ENCODE measurements at places on chromosomes 16 and 17.

DNA sequence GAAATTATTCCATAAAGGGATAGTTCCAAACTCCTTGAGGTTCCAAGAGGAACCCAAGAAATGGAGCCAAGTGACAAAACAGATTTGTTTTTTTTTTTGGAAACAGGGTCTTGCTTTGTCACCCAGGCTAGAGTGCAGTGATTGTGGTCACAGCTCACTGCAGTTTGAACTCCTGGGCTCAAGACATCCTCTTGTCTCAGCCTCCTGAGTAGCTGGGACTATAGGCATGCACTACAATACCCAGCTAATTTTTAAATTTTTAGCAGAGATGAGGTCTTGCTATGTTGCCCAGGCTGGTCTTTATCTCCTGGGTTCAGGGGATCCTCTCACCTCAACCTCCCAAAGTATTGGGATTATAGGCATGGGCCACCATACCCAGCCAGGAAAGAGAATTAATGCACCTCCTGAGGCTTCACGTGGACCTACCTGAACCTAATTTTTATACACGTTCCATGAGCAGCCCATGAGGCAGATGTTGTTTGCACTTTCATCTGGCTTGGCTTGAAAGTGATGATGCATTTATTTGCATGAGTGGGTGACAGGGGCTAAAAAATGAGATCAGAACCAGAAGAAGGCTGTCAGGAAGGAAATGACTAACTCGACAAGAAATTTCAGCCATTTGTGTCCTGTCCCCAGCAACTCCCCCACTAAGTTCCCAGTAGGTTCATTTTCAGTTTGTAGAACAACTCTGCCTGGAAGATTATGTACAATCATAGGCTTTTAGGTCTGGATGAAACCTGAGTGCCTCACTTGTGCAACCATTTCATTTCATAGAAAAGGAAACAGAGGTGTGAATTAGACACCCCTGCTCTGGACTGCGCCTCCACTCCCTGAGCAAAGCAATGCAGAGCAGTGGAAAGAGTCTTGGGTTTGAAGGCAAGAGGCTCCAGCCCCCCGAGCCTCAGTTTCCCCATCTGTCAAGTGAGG is 10.3 kb upstream of the IRF8 start:
- DNase-seq: no peak

DNA sequence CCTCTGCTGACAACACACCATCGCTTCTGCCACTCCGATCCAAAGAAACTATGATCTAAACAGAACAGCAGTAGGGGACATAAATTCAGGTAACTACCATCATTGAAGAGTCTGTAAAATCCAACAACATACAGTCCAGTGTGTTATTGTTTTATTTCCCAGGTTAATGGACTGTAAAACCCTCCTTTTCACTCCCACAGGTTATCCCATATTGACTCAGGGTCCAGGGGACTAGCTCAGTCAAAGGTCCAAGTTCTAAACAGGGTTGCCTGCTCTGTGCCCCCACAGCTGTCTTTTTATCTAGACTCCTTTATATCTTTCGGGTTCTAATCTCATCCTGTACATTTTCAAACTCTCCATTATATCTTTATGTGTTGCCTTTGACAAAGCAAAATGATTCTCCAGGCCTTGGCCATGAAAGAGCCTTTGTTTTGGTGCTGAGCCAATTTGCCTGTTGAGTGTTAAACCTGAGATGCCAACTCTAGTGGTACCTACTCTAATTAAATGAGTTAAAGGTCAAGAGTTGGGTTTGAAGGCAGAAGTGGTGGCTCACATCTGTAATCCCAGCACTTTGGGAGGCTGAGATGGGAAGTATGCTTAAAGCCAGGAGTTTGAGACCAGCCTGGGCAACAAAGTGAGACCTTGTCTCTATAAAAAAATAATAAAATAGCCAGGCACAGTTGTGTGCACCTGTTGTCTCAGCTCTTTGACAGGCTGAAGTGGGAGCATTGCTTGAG is 80.5 kb downstream of the SNX11 start:
- DNase-seq: peak; percentile 60

DNA sequence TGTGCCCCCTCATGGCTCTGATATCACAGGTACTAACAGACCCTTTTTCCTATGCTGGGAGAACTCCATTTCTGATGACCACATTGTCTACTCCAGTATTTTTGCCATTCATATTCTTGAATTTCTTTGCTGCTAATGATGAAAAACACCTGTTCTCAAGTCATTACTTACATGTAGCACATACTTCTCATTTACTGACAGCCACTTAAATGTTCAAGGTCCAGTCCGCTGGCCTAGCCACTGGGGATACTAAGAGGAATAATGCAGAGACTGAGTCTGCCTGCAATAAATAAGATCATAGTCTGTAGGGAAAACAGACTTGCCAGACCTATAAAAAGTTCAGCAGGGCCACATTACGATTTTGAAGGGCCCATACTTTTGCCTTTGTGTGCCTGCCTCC is 27.5 kb downstream of the TEX14 start:
- DNase-seq: no peak

- DNase-seq: peak; percentile 31
Measured at GRCh38 chr17:68172461-68172954, 75.3 kb upstream of the AMZ2 start.

GRCh38 chr16:86892509-86892908 is 314.2 kb downstream of the FOXL1 start:
- DNase-seq: no peak

GRCh38 chr17:47983492-47984223 is 12.7 kb downstream of the CDK5RAP3 start:
- no peak for DNase-seq

DNA sequence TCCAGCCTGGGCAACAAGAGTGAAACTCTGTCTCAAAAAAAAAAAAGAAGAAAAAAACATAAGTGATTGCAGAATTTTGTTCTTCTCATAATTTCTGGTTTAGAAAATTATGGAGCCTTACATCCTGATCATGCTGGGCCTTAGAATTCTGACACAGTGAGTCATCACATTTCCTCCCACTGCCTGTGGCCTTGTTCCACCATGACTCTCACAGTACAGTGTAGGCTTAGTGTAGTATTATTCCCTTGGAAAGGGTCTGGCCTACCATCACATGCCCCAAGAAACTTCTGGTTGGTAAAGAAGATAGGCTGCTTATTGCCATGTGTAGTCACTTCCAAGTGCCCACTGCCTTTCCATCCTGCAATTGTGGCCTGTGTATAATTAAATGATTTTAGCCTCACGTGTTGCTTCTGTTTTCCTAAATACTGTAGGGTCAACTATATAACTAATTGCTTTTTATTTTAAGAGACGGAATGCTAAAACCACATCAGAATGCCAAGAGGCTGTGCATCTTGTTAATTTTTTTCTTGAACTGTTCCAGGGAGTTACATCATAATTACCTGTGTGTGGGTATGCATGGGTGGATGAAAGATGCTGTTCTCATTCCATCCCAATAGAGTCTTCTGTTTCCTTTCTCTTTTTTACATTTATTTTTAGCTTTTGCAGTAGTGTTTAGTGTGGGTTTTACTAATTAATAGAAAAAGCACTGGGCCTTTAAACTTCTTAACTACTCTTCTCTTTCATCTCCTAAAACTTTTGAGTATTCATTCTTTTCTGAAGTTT is 25.9 kb downstream of the OGFOD1 start:
- no peak for DNase-seq

- no peak for DNase-seq
Measured at GRCh38 chr16:70740174-70740913, 54.5 kb upstream of the MTSS2 start.

GRCh38 chr16:11066261-11066870 is 122.0 kb downstream of the CLEC16A start:
- DNase-seq: no peak

- DNase-seq: no peak
Measured at GRCh38 chr16:67779256-67780014, 26.9 kb downstream of the RANBP10 start.

DNA sequence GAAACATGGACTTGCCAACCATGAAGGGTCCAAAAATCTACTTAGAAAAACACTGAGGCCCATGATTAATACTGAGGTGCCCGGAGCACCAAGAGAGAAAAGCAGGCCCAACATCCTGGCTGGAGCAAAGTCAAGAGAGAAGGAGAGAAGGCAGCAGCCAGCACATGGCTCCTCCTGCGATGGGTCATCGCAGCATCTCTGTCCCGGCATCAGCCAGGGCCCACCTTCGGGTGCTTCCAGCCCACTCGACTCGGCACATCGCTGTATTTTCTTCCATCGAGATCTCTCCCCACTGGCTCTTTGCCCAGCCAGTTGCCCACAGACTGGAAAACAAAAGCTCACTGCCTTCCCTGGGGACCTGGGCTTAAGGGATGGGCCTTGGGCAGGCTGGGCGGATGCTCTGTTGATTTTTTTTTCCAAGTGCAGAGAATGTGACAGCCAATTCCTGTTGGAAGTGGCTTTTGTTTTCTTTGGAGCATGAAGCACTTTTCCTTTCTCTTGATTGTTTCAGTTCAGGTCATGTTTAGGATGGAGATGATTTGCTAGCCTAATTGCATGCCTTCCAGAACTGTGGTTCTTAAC is 58.1 kb downstream of the CYB5B start:
- DNase-seq: peak; percentile 81

DNA sequence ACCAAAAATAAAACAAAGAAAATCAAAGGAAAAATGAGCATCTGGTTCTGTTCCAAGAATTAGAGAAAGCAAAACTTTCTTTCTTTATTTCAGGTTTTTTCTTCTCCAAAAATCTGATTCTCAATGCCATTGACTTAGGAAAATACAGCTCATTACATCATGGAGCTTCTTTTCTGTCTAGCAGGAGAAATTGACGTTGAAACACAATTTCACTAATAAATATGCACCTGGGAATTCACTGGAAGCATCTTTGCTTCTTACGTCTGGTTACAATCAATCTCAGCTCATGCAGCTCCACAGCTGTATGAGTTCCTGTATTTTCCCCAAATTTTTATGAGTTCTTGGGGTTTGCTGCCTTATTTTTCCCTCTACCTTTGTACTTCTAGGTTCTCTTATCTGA is 1568.6 kb upstream of the GOT2 start:
- no peak for DNase-seq

DNA sequence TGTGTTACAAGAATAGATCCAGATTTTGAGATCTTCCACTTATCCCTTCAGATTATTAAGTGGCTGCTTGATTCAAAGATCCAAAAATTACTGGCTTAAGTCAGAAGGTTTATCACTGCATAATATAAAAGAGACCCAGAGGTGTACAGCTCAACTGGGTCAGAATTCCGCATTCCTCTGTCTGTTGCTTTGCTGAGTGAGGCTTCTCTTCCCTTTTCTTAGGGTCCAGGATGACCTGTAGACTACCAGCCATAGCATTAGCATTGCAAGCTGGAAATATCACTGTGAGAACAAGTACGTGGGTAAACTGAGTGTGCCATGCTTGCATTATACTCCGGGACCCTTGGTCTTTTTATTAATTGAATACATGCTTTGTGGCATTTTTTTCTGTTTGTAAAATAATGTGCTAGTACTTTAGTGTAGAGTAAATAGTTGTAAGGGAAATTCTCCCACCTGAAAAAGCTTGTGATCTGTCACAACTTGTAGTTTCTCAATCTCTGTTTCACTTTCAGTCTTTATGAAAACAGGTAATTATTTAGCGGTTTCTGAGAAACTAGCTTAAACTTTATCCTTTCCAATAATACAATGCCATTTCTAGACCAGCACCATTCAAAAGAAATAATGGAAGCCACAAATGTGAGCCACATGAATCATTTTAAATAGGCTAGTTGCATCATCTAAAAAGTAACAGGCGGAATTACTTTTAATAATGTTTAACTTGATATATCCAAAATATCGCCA is 61.6 kb downstream of the TNRC6C start:
- no peak for DNase-seq

GRCh38 chr16:12079412-12079965 is 103.0 kb downstream of the SNX29 start:
- DNase-seq: no peak

- no peak for DNase-seq
Measured at GRCh38 chr17:74407384-74407783, 24.5 kb upstream of the GPRC5C start.

DNA sequence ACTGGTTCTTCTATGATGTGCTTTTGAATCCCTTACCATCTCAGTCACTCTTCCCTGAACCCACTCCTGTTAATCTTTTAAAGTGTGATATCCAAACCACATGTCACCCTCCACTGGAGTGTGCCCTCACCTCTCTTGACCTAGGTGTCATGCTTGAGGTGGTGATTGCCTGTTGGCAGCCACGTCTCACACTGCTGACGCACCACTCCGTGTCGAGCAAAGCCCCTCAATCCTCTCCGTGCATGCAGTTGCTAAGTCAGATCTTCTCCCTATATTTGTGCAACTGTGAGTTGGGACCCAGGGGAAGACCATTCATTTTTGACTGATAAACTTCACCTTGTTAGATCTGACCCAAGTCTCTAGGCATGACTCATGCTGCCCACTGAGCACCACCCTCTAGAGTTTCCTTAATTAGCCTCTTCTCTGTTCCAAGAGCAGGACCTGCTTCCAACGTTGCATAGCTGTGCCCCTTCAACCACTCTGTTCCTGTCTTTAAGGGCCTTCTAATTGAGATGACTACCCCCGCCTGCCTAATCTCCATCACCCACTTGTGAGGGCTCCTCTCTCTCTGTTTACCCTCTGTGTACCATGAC is 2.7 kb downstream of the MYH13 start:
- DNase-seq: no peak

DNA sequence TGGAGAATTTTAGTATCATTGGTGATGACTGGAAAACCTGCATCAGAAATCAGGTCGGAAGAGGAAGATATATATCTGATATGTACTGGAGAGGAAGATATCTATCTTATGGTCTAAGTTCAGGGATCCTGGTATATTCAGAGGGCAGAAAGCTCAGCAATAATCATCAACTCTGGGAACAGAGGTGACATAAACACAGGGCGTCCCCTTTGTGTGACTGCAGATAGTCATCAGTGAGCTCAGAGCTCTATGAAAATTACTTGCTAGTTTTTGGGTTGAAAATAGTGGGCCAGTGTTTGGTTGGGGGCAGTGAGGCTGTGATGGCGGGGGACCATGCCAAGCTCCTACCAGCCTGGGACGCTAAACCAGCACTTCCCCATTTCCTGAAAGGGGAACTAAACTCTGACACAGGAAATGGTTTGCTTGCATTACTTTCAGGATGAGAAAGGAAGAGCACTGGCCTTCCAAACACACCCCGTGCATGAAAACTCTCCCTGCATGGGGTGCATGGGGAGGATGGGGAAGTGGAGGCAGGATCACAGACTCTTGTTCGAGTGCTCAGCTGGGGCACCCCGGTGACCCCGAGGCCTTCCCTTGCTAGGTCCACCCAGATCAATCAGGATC is 15.8 kb downstream of the NOD2 start:
- DNase-seq: no peak

All from NCI-H2107 (cell line).